GM12891 (cell line): ENCODE measurements at places on chromosomes 5 and 9.

GRCh38 chr5:140546851-140547507 is 483 bp upstream of the EIF4EBP3 start:
- DNase-seq = no peak

DNA sequence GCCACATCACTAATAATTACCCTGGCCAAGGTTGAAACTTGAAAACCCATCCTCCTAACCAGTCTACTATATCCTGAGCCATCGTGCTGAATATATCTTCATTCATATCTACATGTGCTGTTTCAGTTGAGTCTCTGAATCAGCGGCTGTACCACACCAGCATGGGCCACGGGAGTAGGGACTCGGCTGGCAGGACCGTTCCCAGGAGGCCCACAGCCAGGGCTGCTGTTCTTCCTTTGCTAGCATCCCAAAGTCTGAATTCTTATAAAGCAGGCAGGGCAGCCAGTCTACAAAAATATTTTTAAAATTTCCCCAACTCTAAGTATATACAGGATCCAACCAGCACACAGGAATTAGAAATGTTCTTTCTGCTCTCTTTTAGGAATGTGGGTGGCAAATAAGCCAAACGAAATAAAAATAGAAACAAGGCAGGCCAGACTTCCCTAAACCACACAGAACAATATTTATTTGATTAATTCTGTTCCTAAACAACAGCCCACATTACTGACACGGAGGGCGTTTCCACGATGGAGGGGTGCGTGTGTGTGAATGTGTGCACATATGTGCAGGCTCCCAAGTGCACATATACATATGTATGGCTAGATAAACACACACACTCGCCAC is 42.8 kb upstream of the EQTN start:
- DNase-seq = no peak

- no peak for DNase-seq
Observed at GRCh38 chr5:55711507-55712022, 559 bp downstream of the SLC38A9 start.

GRCh38 chr5:1319436-1320256 is 24.8 kb upstream of the TERT start:
- DNase-seq = no peak

DNA sequence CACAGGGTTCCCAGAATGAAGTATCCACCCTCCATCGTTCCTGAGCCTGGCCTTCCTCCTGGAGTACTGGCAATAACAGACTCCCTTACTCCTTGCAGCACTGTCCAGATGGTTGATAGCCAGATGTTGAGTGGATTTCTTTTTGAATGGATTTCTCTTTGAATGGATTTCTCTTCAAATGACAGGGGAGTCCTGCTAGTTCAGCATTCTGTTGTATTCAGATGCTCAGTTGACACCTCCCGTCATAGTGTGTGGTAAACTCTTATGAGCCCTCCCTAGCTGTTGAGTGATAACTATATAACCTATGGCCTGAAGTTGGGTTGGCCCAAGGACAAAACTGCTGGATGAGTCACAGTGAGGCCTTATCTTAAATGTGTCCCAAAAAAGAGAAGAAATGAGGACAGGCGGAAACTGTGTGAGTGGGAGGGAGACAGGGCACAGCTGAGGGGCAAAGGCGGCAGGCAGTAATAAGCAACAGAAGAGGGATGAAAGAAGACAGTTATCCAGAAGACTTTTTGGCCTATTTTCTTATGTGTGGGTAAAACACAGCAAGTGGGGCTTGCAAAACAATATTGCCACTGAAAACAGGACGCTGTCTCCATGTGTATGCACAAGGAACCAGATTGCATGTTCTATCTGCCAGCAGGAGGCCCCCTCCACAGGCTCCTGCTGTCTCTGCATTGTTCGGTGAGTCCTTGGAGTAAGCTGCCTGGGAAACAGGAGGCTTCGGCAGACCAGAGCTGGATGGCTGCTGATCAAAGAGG is 209.5 kb upstream of the S1PR3 start:
- DNase-seq = no peak

DNA sequence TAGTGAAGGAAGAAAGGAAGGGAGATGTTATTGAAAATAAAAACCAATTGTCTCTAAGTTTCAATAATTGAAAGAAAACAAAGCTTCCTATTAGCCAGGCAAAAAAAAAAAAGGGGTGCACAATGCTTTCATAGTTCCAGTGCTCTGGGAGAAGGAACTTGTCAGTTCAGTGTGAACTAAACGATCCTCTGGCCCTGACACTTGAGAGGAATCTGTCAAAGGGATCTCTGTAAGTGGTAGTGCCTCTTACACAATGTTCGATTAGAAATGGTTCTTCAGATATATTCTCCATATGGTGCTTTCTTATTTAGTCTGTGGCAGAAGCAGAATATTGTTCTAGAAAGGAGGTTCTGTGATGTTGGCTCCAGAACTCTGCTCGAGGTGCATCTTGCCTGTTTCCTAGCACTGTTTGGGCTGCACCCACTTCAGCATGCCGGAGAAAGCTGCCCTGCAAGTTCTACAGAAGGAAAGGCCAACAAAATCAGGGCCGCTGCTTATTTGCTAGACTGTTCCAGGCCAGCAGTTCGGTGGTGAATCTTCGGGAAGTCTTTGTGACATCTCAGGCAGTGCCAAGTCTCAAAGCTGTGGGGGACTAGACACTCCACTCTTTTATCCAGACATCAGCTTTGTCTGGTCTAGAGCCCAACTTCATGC is 90.9 kb downstream of the PIK3R1 start:
- no peak for DNase-seq

DNA sequence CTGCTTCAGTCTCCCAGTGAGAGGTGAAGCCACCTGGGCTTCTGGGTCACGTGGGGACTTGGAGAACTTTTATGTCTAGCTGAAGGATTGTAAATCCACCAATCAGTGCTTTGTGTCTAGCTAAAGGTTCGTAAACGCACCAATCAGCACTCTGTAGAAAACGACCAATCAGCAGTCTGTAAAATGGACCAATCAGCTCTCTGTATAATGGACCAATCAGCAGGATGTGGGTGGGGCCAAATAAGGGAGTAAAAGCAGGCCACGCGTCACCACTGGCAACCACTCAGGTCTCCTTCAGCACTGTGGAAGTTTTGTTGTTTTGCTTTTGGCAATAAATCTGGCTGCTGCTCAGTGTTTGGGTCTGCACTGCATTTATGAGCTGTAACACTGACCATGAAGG is 69.1 kb upstream of the NREP start:
- no peak for DNase-seq

- DNase-seq = no peak
Observed at GRCh38 chr5:25224316-25224982, 579.7 kb upstream of the CDH10 start.

GRCh38 chr5:52660621-52661020 is 127.1 kb upstream of the ITGA1 start:
- DNase-seq = no peak

DNA sequence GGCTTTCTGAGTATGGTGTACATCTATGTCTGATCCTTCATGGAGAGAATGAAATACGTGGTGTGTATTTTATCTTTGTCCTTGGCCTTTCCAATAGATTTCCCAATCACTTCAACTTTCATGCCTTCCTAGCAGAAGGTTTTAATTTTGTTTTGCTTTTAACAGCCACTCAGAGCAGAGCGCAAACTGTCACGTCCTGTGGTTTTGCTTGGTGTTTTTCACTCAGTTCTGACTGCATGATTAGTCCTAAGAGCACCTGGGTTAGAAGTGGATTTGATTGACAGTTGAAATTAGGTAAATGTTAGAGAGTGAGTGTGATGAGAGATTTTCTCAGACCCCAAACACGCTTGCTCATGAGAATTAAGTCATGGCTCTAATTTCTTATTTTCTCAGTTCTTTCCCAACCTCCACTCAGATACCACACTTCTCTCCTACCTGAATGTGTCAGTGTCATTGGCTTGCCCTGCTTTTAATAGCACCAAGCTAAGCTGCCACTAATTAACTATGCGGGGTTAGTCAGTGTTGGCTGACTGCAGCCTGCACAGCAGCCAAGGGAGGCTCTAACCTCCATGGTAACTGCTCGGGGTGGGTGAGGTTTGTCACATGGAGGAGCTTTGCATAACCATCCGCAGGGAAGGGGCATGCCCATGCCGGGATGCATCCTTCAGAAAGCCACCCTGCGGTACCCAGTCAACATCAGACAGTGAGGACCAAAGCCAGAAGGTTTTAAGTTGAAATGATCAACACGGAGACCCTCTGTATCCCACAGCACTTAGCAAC is 173.4 kb downstream of the NR3C1 start:
- peak; percentile 41 for DNase-seq

DNA sequence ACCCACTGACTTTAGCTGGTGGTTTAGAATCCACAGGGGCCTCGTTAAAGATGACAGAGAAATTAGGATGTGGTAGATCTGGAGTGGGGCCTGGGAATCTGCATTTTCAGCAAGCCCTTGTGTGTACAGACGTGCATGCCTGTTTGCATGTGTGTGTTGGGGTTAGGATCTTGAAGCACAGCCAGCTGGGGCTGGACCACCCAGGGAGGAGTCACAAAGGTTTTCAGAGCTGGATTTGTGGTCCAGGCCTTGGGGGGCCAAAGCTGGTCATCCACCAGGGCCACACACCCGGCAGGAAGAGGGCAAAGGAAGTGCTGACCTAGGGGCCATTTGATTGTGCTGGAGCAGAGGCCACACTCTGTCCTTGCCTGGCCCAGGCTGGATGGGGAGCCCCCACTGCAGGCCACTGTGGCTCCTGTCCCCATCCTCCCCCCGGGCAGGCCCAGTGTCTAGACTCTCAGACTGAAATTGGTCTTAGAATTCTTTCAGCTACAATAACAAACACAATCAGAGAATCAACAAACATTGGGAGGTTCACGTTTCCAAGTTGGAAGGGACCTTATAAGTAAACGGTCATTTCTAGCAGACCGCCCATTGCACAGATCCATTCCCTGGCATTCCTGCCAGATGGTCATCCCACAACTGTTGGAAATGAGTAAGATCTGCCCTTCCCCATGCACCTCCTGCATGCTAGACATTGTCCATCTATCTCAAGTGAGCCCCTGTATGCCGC is 10.3 kb downstream of the CDX1 start:
- no peak for DNase-seq

DNA sequence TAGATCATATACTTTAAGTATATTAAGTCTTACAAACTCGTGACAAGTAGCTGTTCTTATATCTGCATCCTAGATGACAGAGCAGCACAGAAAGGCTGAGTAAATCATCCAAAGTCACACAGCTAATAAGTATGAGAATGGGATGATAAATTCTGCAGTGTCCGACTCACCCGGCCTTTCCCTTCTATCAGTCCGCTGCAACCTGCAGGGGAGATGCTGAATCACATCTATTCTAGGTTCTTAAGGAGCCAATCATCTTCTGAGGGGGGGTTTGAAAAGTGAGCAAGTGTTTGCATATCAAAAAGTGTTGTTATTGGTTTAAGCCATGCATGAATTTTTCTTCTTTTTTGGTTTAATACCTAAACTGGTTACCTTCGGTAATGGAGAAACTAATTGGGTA is 38.9 kb downstream of the ADAMTS16 start:
- DNase-seq = no peak

GRCh38 chr5:40681363-40682153 is 1.8 kb downstream of the PTGER4 start:
- DNase-seq = no peak

DNA sequence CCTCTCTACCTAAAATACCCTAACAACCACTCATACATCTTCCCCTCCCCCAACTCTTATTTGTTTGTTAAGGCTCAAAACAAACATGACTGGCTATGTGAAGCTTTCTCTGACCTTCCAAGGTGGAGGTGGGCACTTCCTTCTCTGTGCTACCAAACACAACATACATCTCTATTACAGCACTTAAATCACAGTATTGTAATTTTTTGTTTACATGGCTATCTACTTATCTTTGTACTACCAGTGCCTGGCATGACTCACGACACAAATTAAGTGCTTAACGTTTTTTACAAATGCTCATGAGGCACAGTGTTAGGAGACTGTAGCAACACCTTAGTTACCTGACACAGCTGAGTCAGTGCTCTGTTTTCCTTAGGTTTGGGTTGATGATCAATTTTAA is 18.6 kb downstream of the HOMER1 start:
- DNase-seq = no peak

DNA sequence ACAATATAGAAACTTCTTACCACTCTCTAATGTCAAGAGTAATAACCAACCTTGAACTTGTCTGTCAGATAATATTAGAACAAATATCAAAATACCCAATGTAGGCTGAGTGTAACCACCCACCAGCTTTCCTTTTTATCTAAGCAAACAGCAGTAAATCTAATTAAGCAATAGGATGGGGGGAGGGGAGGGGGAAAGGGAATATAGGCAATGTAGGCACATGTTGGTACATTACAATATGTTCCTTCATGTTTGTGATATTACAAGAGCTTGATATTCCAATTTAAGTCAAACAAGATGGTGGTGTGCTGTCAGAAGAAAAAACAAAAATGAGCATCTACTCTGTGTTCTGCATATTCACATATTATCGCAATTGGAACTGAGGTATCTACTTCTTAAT is 158.2 kb downstream of the DENND1A start:
- DNase-seq = no peak

DNA sequence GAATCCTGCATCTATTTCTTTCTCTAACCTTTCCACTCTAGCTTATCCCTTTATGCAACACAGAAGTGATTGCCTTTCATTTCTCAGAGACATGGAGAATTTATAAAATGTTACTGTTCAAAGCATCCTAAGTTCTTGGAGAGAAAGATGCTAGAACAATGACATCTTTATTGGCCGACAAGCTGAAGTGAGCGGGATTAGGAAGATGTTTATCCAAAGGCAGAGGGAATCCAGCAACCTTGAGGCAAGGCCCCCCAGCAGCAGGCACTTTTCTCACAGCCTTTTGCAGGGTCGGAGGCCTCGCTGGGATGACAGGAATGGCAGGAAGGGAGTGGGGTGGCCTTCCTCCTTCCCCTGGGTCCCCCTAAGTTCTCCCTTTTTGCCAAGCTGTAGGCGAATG is 204.8 kb downstream of the GAPVD1 start:
- DNase-seq = no peak

DNA sequence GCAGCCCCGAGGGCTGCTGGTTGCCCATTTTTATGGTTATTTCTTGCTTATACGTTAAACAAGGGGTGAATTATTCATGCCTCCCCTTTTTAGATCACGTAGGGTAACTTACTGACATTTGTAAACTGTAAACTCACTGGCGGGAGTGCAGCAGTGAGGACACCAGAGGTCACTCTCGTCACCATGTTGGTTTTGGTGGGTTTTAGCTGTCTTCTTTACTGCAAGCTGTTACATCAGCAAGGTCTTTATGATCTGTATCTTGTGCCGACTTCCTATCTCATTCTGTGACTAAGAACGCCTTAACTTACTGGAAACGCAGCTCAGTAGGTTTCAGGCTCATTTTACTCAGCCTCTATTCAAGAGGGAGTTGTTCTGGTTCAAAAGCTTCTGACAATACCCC is 155.0 kb upstream of the PRDM9 start:
- DNase-seq = no peak

DNA sequence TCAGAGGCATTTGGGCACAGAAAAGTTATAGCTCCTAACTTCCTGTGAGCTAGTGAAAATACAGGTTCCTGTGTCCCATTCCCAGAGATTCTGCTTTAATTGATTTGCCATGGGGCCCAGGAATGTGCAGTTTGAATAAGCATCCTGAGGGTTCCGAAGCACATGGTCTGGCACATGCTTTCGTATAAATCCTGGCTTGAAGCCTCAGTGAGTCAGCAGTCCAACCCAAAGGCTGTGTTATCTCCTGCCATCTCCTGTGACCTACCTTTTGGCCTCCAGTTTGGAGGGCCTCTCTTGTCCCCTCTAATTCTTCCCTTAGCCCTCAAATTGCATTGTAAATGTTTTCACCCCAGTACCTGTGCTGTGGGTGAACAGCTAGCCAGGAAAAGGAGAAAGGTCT is 183.8 kb downstream of the NR3C1 start:
- DNase-seq = no peak

GRCh38 chr5:74378464-74378863 is 262.1 kb downstream of the ENC1 start:
- DNase-seq = no peak

GRCh38 chr9:83981126-83981871 is 694 bp downstream of the RMI1 start:
- DNase-seq = no peak
